Fibroblast of skin of abdomen (primary cell): ENCODE measurements at places on chromosomes 5 and 9.

DNA sequence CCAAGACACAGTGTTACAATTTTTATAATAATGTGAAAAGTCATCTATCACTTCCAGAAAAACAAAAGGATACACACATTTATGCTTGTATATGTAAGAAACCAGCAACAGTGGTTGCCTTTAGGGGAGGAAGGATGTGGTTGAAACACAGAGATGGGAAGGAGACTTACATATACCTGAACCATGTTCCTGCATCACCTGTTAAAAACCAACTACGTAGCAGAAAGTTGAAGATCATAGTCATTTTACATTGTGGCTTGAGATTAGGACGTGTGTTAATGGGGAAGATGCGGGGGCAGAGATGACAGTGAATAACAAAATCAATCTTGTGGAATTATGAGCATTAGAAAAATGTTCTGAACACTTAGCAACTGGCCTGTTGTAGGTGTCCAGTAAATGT lies 307.3 kb downstream of the MLLT3 start:
- no peak for DNase-seq

- DNase-seq: no peak
Measured at GRCh38 chr5:44384816-44385215, 4.4 kb downstream of the FGF10 start.

DNA sequence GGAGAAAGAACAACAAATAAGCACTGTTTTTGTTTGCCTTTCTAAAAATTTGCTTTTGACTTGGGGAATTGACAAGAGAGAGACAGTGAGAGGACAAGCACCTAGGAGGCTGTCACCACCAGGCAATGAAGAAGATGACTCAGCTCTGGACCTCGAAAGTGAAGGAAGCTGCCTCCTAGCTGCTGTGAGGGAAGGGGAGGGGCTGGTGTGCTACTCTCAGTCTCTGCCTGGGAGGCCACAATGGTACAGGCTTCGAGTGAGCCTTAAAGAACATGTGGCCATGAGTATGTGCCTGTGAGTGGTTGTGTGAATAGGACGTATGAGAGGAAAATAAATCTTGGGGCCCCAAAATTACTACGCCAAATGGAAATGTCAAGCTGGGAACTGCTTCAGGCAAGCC lies 7.1 kb upstream of the PLK2 start:
- peak; percentile 68 for DNase-seq

GRCh38 chr9:131661568-131662288 lies 78.1 kb downstream of the RAPGEF1 start:
- no peak for DNase-seq

DNA sequence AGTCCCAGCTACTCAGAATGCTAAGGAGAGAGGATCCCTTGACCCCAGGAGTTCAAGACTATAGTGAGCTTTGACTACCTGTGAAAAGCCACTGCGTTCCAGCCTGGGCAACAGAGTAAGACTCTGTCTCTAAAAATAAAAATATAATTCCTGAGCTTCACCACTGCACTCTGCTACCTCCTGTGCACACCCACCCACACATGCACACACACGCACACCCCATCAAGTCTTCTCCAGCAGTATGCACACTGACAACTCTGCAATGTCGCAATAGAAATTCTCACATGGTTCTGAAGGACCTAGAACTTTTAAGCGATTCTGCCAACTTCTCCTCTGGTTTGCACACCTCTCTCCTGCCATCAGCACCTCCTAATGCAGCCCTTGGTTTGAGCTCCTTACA lies 47.5 kb upstream of the FAT2 start:
- DNase-seq: no peak

DNA sequence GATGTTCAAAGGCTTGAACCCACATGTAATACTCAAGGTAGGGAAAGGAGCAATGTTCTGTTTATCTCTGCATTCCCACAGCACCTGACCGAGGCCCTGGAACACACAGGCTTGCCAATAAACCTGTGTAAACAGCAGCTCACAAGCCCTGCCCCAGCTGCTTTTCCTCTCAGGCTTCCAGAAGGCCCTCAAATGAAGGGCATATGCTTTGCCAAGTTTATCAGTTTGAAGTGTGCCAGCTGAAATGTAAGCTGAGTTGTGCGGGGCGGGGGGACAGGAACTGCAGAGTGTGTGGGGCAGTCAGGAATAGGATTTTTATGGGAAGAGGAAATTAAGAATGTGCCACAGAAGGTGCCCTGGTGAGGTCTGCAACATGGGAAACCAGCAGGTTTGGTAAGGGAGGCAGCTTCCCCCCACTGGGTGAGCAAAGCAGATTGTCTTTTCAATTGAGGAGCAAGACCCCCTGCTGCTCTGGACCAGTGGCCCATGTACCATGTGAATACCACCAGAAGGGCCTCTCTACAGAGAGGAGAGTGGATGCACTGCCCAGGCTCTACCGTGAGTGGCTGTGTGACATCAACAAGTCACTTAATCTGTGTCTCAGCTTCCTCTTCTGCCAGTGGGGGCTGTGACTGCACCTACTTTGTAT lies 194.8 kb downstream of the SPOCK1 start:
- no peak for DNase-seq

GRCh38 chr9:129070696-129071525 lies 10.0 kb upstream of the DOLPP1 start:
- no peak for DNase-seq

GRCh38 chr9:97553141-97553540 lies 51.7 kb downstream of the TMOD1 start:
- DNase-seq: no peak

DNA sequence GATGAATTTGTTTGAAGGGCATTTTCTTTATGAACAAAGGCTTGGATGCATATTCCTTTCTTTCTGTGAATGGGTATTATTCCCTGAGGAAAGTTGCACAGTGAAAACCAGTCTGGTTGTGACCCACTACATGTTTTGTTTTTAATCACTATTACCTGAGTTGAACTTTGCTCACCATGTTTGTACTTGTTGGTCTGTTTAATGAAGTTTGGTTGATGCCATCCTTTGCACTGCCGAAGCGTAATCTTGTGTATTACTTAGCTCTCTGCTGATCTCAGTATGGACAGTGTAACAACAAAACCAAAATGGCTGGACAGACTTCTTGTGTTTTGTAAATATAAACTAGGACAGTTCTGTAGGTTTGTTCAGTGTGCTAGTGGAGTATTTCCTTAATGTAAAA lies 38.1 kb downstream of the UGCG start:
- no peak for DNase-seq

DNA sequence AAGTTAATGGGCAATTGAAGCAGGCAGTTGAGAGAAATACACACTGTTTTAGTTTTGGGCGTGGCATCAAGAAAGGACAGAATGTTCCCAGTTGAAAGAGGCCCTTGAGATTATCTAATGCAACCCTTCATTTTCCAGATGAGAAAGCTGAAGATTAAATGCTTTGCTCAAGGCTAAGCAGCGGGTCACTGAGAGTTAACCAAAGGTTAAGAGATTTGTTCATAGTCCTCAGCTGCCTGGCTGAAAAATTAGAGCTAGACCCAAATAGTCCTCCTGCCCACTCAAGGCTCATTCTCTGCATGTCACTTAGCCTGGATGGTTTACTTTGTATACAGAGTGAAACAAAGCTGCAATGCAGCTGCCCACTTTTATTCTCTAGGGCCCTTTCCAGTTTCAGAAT lies 46.7 kb upstream of the MAMDC2 start:
- DNase-seq: no peak

- DNase-seq: no peak
Measured at GRCh38 chr5:74594137-74595040, 46.1 kb downstream of the ENC1 start.

GRCh38 chr9:131853434-131853833 lies 113.6 kb upstream of the RAPGEF1 start:
- DNase-seq: no peak

GRCh38 chr9:125547368-125547767 lies 159.6 kb downstream of the MAPKAP1 start:
- no peak for DNase-seq

DNA sequence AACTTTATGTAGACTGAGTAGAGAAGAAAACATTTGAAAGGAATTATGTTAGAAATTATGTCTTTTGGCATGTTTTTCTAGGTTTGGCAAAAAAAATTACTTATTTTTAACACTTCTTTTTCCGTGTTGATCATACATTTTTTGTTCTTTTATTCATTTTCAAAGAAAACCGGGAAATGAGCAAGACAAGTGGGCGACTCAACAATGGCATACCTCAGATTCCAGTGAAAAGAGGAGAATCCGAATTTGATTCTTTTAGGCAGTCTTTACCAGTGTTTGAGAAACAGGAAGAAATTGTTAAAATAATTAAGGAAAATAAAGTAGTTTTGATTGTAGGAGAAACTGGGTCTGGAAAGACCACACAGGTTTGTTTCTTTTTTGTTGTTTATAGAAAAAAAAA lies 12.9 kb downstream of the YTHDC2 start:
- no peak for DNase-seq

DNA sequence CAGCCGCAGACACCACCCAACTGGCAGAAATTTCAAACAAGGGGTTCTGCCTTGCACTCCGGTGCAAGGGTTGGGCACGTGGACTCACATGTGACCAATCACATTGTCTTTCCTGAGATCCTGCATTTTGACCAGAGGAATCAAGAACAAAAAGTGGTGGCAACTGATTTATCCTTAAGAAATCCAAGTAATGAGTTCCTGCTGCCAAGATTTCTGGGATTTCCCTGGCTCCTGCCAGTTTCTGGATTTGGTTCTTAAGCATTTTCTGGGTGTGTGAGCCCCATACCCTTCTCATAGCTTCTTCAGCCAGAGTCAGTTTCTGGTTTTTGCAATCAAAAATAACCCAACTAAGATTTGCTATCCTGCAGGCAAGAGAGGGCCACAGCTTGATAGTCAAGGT lies 17.4 kb upstream of the KCNIP1 start:
- DNase-seq: peak; percentile 25

GRCh38 chr5:141040771-141041426 lies 10.3 kb upstream of the PCDHB1 start:
- peak; percentile 73 for DNase-seq

GRCh38 chr5:161314033-161314432 lies 232.5 kb downstream of the GABRB2 start:
- DNase-seq: no peak

GRCh38 chr5:168885324-168886120 lies 306.4 kb upstream of the PANK3 start:
- no peak for DNase-seq

DNA sequence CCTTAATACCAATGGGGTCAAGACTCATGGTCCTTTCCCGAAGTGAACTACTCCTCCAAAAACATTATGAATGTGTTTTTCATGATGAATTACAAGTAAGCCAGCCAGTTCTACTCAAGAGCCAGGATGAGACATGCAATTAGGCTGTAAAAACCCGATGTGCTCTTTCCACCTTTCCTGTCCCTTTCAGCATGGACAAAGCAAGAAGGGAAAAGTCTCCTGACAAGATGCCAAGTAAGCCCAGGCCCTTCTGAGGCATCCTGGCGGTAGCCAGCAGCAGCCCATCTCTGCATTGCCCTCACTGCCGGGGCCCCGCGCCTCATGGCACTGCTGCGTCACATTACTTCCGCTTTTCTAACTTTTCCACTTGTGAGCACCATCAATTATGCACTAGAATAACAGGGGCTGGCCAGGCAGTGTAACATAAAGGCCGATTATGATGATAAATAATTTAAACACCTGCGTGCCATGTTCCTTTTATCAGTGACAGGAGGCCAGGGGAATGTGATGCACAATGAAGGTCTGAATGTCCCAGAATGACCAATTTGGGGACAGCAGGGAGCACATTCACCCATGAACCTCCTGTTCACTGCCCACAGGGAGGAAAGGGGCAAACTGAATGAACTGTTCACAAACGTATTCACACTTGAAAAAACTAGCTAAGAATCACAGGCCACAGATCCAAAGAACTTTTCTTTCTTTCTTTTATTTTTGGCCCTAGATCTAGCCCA lies 37.4 kb downstream of the EFNA5 start:
- peak; percentile 49 for DNase-seq

DNA sequence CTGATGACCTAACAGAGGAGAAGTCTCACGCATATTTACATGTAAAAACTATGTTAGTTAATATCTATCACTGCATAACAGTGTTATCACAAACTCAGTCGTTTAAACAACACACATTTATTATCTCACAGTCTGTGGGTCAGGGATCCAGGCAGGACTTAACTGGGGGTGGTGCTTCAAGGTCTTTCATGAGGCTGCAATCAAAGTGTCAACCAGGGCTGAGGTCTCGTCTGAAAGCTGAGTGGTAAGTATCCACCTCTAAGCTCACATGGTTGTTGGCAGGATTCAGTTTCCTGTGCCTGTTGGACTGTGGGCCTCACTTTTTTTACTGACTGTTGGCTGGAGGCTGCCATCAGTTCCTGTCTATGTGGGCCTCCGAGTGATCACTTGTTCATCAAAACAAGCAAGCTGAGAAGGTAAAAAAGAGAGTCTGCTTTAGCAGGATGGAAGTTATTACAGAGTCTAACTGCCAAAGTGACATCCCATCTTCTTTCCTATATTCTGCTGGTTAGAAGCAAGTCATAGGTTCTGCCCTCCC lies 188.6 kb downstream of the CARTPT start:
- no peak for DNase-seq

DNA sequence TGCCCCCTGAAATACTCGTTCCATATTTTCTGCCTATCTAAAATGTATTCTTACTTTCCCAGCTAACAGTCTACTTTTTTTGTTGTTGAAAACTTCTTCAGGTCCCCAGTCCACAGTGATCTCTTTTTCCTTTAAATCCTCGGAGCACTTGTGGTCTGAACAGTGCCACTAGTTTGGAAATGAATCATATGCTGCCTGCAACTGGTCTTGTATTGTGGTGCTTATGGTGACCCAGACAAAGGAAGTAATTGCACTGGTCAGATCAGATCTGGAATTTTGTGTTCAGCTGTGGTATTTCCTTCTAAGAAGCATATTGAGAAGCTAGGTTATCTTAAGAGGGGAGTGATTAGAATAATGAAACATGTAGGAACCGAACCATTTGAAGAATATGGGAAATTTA lies 2.9 kb downstream of the UNC13B start:
- DNase-seq: peak; percentile 20
